ENCODE measurements at places on chromosomes 11 and 22.
A peak's percentile ranks its signal among the peaks of the same experiment; 100 is the strongest.

DNA sequence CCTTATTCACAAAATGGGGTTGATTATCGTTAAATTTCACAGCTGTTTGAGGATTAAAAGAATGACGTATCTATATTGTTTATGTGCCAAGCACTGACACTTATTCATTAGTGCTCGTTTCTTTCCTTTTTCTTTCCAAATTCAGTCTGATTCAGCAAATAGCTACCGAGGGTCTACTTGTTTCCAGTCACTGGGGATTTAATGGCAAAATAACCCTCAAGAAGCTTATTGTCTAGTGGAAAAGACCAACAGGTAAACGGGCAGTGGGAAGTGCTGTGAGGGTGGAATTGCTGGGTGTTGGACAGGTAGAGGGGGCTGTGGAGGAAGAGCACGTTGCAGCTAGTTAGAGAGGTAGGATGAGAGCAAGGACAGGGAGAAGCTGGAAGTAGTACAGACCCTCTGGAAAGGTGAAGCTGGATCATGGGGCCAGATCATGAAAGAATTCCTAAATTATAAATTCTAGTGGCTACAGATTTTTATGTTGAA is 48.3 kb upstream of the BIRC3 start:
- no peak for DNase-seq

DNA sequence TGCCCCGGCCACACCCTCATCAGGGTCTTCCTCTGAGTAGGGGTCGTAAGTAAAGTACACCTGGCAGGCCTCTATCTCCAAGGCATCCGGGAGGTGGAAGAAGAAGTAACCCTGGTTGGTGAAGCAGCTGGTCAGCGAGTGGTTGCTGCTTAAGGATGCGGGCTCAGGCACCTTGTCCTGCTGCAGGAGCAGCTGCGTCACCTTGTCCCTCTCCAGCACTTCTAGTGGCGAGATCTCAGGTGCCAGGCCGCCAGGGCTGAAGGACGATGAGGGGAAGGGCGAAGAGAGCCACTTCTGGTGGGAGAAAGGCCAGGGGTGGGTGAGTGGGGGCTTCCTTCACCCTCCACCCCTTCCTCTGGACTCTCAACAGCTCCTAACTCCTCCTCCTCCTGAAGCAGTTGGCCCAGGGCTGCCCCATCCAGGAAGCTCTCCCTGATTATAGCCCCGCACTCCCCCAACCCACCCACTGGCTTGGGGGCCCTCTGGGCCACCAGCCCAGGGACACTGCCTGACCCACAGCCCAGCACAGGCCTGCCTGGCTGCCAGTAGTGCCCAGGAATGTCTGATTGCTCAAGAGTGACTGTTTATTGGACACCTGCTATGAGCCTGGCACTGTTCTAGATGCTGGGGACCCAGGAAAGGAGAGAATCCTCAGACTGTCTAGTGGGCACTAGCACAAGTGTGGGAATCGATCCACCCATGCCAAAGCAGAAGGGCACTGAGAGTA is 19.2 kb upstream of the TMPRSS6 start:
- no peak for DNase-seq

DNA sequence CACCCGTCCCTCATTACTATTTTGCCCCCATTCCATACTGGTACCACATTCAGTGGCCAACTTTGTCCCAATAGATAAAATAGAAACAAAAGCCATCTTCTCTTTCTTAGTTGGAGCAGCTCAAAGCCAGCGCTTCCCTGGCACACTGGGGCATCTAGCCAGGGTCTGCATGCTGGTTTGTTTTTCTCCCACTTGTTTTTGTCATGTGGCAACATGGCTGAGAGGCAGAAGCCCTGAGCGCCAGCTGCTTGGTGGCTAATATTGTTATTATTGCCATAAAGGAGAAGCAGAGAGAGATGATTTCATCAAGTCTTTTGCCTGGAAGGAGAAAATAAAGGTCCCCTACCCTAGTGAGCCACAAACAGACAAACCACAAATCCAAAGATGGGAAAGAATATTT is 48.4 kb upstream of the CRTAM start:
- no peak for DNase-seq

DNA sequence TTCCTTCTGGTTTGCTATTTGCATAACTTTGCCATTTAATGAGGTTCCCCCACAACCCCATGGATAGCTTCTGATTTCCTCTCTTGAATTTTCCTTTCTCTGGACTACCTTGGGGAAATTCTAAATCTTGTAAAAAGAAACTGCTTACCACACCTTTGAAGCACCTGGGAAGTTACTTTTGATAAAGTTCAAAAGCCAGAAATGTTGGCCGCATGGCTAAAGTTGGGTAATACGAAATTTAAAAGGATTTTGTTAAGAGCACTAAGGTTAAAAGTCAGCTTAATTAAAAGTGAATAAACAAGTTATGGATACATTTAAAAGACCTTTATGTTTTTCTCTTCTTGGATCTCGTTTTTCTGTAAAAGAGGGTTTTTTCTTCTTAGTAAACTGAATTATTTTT is 5.5 kb downstream of the CASP4 start:
- DNase-seq: no peak

GRCh38 chr22:37165940-37166674 is 16.4 kb upstream of the IL2RB start:
- no peak for DNase-seq

- peak; percentile 53 for DNase-seq
Observed at GRCh38 chr22:23128269-23129108, 13.3 kb downstream of the RSPH14 start.
